ENCODE measurements at places on chromosomes 2 and 18.
A peak's percentile ranks its signal among the peaks of the same experiment; 100 is the strongest.

- DNase-seq = no peak
Measured at GRCh38 chr2:218485986-218486667, 67.2 kb downstream of the VIL1 start.

- peak; percentile 75 for DNase-seq
Measured at GRCh38 chr2:28613633-28614501, 118.0 kb downstream of the PLB1 start.

GRCh38 chr2:37318401-37318800, 6.2 kb downstream of the PRKD3 start:
- no peak for DNase-seq

DNA sequence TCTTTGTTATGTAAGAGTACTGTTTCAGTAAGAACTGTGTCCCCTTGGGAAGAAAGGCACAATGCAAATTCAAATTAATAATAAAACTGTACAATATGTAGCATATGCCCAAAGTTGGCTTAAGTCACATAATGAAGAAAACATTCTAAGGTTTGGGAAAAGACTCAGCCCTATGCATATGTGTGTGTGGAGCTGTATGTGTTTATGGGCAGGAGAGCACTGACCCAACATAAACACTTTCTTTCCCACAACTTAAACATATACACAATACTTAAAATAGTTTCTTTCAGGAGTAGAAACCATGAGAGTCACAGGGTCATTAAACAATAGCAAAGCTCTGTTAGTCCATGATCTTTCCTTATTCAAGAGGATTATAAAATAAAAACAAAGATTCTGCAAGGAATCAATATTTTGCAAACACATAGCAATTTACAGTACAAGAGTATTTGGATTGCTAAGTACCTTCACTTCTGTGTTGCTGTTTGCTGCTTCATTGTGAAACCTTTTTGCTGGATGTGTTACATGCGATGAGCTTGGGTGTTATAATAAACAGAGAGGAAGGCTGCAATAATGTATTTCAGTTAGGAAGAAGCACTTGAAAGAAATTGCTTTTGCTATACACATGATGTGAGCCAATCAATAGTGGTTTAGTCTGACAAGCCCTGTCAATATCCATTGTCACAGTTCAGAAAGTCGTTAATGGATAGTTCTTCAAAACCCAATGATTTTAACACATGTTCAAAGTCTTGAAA, 347.3 kb downstream of the ARHGAP15 start:
- no peak for DNase-seq

DNA sequence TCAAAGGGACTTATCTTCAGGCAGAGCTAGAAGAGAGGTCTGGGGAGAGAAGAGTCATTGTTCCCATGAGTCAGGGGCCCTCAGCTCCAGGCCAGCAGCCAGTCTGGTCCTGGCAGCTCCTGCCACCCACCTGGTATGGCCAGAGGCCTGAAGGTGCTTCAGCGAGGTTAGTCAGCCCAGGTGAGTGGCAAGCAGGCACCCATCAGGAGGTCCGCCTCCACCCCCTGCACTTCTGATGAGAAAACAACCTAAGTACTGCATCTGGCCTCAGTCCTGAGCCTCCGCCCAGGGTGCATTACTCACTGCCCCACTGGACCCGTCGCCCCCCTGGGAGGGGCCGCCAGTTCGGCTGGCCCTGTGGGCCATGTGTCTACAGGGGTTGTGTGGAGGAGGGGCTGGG, 130.2 kb downstream of the INHBB start:
- no peak for DNase-seq

- no peak for DNase-seq
Measured at GRCh38 chr18:5529471-5529870, 14.3 kb downstream of the EPB41L3 start.

DNA sequence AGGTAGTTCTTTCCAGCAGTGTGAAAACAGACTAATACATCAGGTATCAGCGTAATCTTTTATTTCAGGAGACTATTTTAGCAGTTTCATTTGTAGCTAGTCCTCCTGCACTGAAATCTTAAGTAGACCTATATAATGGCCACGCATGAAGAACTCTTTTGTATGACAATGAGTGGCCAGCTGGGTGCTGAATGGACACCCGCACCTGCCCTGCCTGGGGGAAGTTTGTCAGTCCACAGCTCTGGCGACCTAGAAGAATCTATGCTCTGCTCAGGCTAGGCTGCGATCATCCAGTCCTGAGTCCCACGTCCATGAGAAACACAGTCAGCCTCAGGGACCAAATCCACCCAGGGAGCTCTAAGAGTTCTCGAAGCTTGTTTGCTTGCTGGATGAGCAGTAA, 709.2 kb upstream of the ID2 start:
- no peak for DNase-seq

DNA sequence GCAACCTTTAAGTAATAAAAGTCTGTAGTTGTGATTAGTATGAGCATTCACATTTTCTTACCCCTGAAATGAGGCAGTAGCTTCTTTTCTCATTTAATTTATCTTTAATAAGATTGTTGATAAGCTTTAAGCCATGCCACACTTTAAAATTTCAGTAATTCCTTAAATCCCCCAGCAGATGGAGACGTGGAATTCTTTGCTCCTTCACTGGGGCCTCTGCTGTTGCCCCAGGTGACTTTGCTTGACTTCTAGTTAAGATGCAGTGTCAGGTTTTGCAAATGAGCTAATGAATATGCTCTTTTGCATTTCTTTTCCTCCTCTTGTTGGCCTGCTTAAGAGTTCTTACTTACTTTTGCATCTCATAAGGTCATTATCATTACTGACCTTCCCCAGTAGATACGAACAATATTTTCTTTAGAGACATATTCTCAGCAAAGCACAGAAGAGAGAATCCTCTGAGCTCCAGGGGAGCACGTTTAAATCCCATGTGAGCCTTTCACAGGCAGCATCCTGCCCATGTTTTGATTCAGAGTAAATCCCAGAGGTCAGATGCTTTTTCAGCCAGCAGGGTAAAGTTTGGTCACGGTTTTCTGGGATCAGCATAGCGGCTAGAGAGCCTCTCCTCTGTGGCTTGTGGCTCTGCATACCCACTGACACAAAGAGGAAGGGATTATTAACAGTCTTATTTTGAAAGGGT, 222.9 kb downstream of the PTPRM start:
- no peak for DNase-seq

GRCh38 chr2:67626656-67627055, 229.5 kb downstream of the ETAA1 start:
- DNase-seq = no peak

GRCh38 chr18:10289951-10290637, 164.3 kb upstream of the APCDD1 start:
- DNase-seq = no peak

- DNase-seq = no peak
Measured at GRCh38 chr18:23336101-23336500, 117.0 kb upstream of the RIOK3 start.

DNA sequence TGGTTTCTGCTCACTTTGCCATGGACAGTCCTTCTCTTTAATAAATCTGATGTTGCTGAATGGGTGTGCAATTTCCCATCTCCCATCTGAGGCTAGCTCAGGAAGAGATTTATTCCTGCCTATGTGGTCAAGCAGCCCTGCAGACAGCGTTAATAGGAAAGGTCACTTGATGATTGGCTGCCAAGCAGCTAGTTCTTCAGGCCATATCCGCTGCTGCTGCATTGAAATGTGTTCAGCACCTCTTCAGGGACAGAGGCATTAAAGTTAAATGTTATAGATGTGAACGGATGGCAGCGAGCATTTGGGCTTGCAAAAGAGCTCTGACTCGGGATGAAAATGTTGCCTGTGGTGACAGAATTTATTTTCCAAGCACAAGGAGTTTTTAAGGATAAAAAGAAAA, 474.2 kb downstream of the PIK3C3 start:
- no peak for DNase-seq

DNA sequence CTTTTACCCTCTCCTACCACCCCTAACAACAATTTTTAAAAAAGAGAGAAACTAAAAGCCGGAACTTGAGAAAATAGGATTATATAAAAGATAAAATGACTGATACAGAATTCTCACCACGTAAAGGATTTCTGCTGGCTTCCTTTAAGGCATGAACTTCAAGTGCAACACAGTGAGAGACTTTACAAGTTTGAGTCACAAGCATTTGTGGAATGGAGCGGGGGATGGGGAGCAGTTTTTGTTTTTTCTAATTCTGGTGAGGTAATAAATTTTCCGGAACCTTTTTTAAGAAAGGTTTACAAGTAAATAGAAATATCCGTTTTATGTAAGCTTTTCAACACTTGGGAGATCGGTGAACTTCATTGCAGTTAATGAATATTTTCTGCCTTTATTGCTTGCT, 1.8 kb upstream of the CDH2 start:
- DNase-seq = no peak

DNA sequence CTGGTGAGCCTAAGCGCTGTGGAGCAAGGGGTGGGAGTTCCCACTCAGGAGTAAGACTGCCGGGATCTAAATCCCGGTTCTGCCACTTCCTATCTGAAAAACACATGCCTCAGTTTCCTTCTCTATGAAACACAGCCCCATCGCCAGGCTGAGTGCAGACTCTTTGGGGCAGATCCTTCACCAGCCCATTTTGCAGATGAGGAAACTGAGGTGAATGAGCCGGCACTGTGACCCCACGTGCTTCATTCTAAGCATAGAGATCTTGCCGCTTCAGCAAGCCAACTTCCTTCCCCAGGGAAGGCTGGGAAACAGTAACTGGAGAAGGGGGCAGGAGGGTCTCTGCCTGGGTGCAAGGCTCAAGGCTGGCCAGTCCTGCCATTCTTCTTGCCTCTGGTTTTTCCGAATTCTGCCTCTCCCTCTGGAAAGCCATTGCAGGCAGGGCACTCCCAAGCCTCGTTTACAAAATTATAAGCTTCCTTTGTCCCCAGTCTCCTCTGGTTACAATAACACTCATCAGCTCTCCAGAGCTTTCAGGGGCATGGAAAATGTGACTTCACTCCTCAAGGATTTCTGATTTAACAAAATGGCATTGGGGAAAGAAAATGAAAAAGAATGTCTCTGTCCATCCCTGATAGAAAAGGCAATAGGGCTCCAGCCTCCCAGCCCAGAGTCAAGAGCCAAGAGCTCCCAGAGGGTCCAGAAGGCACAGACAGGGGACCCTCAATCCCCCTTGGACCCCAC, 249.2 kb downstream of the TNS1 start:
- DNase-seq = no peak

DNA sequence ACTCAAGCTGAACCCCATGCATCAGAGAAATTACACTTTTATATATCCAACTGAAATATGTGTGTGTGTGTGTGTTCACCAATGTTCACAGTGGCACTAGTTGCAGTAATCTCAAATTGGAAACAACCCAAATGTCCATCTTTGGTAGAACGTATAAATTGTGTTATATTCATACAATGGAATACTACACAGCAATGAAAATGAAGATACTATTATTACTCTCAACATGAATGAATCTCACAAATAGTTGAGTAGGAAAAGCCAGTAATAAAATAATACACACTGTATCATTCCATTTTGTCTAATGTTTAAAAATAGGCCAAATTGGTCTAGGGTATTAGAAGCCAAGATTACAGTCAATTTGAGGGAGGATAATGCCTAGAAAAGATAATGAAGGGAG, 48.0 kb upstream of the NFE2L2 start:
- no peak for DNase-seq

GRCh38 chr2:10785260-10785659, 27.3 kb downstream of the PDIA6 start:
- no peak for DNase-seq

- no peak for DNase-seq
Measured at GRCh38 chr2:237486334-237486818, 675 bp upstream of the MLPH start.

DNA sequence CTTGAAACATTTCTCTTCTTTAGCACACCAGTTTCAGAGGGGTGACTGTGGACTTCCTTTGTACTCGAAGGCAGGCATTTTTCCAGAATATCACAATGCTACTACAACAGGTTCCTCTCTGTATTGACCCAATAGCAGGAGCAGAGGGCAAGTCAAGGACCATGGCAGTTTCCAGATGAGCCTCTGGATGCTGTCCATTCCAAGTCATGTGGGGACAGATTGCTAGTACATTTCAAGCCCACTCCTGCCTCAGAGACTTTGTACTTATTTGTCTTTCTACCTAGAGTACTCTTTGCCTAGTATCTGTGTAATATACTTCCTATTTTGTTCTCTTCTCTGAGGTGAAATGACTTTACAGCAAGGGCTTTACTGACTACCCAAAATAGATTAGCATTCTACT, 373.9 kb downstream of the PIK3C3 start:
- DNase-seq = no peak

- no peak for DNase-seq
Measured at GRCh38 chr2:110107092-110108079, 8.2 kb downstream of the MALL start.

- DNase-seq = no peak
Measured at GRCh38 chr2:163647300-163647699, 88.5 kb downstream of the FIGN start.

GRCh38 chr2:174602745-174603144, 5.1 kb upstream of the WIPF1 start:
- DNase-seq = no peak
